ENCODE measurements at places on chromosomes 13 and 19. TPM values are rescaled to one million over a fixed set of nuclear protein-coding genes. Genes with fewer than 3 reads are reported as not detected.
A peak's percentile ranks its signal among the peaks of the same experiment; 100 is the strongest.

DNA sequence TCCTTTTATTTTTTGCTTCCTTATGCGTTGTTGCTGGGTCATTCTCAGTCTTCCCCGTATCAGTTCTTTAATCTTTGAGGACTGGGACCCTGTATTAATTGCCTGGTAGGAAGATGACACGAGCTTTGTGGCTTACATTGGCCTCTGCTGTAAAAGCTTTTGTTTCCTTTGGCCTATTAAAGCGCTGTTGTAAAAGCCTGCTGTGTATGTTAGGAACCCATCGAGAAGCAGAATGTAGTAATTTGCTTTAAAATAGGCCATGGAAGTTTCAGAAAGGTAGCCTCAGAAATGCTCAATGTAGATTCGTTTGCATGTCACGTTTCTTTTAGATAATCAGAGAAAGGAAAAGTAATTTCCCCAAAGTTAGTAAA, 257.5 kb upstream of the STARD13 start:
- no peak for DNase-seq

DNA sequence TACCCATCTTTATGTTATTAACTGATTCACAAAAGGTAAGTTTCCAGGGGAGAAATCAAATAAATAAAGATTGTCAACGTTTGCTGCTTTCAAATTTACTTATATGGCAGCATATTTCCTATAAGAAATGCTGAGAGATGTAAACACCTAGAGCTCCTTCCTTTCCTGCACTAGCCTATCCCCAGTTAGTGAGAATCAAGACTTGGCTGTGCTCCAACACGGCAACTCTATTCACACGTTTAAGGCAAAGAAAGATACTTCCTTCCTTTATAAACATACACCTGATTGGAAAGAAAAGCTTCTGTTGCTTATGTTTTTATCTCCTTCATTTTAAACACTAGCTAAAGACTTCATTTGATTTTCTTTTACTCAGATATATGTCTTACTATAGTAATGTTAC, 107.0 kb downstream of the PCDH9 start:
- no peak for DNase-seq

DNA sequence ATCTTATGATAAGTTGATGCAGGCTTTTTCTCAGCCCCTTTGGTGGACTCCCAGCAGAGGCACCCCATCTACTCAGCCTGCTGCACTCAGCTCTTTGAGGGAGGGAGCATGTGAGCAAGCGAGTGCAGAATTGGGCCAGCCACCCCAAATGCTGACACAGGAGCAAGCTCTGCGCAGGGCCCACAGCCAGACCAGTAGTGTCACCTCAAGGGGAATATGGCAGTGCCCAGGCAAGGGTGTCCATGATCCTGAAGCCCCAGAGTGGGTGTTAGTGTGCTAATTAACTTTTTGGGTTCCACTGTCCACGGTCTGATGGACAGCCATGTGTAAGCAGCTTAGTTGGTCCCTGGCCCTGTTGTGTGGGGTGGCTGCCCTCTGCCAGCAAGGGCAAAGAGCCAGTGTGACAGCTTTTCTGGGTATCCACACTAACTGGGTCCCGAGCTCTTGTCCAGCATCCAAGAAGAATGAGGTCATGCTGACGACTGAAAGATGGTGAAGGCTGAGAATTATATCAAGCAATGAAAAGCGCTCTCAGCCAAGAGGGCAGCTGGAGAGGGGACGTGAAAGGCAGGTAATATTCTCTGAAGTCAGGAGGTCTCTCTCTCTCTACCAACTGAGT, 898.3 kb upstream of the PCDH9 start:
- no peak for DNase-seq

- no peak for DNase-seq
These were observed 17.0 kb upstream of the RUBCNL start for GRCh38 chr13:46403851-46404732.

- DNase-seq = no peak
These were observed 3.1 kb downstream of the JUNB start for GRCh38 chr19:12794196-12794941.

- no peak for DNase-seq
These were observed 19.1 kb downstream of the ELL start for GRCh38 chr19:18502638-18503294.

DNA sequence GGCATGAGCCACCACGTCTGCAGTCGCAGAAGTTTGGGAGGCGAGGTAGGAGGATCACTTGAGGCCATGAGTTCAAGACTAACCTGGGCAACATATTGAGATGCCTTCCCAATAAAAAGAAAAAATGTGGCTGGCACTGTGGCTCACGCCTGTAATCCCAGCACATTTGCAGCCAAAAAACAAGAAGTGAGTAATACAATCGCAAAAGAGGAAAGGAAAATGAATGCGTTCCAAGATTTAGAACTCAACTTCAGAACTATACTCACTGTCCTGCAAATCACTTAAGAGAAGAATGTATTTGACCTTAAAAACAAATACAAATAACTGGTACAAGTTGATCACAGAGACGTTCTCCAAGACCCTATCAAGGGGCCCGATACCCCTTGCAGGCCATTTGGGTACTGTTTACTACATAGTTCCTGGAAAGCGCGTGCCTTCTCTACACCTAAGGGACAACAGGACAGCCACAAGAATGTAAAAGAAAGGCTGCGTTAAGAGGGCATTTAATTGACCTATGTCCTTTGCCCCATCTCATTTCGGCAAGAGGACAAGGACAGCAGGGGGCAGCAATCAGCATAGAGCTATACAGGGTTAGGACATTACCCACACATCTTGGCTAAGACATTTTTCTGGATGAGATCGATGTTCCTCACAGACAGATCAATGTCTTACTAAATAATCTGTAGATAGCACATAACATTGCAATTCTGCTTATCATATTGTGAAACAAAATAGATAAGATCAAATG, 41.3 kb downstream of the FLT3 start:
- no peak for DNase-seq

DNA sequence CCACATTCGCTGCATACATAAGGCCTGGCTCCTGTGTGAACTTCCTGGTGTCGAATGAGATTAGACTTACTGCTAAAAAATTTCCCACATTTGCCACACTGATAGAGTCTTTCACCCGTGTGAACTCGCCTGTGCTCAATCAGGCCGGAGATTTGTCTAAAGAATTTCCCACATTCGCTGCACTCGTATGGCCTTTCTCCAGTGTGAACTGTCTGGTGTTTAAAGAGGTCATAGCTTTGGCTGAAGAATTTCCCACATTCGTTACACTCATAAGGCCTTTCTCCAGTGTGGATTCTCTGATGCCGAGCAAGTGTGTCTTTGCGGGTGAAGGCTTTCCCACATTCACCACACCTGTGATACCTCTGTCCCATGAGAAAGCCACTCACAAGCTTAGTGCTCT, 6.5 kb downstream of the ZNF671 start:
- no peak for DNase-seq

DNA sequence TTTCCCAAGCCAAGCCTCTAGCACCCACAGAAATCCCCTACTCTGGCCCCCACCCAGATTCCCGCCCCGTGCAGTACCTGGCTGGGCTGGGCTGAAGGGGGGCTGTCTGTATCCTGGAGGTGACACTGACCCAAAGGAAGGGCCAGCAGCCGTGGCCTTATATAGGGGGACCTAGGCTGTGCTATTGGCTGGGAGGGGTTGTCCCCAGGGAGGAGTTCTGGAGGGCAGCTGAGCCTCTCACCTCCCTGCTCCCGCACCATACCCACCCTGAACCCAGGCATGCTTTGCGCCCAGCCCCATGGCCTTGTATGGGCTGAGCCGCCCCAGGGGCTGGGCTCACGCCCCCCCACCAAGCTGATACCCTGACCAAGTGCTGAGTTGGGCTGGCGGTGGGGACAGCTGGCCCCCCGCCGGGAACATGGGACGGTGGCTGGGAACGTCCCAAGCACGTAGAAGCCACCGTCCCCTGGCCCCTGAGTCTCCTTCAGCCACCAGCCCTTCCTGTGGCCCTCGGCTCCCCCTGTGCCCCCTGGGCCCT, at the start of gene CKM:
TSS of gene CKM (minus strand) at position 132 of the 538 bp plus-strand sequence. CDS start 3,162 bp downstream, outside the sequence.
- DNase-seq = no peak

DNA sequence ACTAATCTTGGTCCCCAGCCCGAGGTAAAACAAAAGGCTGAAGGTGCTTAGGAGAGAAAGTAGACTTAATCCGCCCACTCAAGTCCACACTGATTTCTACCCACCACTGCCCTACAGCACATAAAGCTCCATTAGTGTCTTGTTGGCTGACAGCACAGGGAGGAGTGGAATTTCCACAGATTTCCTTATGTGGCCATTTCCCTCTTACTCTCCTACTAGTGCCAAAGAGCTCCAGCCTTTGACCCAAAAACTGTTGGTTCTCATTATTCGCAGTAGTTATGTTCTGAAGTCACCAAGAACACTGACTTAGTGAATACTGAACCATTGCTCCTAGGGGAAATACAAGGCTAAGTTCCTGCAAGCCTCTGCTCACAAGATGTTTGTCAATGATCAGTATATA, 61.2 kb downstream of the RAB20 start:
- no peak for DNase-seq

GRCh38 chr19:6509118-6509971, 7.2 kb upstream of the TUBB4A start:
- no peak for DNase-seq

DNA sequence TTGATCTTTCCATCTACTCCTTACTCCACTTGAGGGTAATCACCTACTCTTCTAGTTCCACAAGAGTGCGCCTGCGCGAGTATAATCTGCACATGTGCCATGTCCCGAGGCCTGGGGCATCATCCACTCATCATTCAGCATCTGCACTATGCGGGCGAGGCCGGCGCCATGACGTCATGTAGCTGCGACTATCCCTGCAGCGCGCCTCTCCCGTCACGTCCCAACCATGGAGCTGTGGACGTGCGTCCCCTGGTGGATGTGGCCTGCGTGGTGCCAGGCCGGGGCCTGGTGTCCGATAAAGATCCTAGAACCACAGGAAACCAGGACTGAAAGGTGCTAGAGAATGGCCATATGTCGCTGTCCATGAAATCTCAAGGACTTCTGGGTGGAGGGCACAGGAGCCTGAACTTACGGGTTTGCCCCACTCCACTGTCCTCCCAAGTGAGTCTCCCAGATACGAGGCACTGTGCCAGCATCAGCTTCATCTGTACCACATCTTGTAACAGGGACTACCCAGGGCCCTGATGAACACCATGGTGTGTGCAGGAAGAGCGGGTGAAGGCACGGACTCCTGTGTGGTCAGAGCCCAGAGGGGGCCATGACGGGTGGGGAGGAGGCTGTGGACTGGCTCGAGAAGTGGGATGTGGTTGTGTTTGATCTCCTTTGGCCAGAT, 2.7 kb upstream of the KLK2 start:
- no peak for DNase-seq

DNA sequence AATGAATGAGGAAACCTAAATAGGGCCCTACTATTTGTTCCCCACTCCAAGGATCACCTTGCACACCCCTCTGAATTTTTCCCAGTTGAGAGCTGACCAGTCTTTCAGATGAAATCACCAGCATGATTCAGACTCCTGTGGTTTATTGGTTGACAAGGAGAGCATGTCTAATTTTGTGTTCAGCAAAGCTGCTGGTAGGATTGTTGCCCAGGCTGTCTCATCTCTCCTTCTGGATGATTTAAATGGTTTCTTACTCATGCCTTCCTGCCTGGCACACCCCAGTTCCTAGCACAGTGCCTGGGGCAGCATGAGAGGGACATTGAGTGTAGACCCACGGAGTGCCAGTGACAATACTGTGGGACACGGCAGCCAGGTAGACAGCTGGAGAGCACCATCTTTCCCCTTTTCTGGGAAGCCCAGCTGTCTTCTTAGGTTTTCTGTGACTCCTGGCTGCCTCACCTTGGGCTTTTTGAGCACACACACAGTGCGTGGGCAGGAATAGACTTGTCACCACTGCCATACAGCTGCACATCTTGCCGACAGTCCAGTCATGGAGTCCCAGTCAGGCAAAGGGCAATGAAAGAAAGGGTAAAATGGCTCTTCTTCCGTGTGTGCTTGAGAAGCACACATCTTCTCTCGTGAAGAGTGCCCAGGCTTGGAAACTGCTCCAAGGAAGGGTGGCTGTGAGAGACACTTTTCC, 12.3 kb downstream of the FGF9 start:
- DNase-seq = no peak

DNA sequence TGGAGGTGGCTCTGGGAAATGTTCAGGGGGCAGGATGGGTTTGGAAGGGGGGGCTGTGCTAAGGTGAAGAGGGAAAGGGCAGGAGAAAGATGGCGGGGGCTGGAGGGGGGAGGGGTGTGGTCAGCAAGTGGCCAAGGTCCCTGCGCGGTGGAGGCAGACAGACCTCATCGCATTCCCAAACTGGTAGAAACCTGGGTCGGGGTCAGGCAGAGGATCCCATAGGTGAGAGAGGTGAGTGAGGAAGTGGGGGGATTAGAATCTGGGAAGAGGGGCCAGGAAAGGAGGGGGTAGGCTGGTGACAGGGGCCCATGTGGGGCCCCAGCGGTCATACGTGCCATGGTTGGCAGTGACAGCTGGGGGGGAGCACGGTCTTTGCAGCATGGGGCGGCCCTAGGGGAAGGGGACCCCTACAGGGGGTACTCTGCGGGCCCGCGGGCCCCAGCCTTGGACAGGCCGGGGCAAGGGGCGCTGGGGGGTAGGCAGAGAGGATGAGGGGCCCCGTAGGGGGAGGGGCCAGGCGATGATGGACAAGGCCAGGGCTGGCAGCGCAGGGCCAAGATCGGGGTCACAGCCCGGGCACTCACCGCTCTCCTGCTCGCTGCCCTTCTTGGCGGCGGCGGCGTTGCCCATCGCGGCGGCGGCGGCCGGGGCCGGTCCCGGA, 514 bp downstream of the PRKACA start:
- DNase-seq = no peak

- DNase-seq = no peak
These were observed 29.5 kb upstream of the POU2F2 start for GRCh38 chr19:42161616-42162263.

DNA sequence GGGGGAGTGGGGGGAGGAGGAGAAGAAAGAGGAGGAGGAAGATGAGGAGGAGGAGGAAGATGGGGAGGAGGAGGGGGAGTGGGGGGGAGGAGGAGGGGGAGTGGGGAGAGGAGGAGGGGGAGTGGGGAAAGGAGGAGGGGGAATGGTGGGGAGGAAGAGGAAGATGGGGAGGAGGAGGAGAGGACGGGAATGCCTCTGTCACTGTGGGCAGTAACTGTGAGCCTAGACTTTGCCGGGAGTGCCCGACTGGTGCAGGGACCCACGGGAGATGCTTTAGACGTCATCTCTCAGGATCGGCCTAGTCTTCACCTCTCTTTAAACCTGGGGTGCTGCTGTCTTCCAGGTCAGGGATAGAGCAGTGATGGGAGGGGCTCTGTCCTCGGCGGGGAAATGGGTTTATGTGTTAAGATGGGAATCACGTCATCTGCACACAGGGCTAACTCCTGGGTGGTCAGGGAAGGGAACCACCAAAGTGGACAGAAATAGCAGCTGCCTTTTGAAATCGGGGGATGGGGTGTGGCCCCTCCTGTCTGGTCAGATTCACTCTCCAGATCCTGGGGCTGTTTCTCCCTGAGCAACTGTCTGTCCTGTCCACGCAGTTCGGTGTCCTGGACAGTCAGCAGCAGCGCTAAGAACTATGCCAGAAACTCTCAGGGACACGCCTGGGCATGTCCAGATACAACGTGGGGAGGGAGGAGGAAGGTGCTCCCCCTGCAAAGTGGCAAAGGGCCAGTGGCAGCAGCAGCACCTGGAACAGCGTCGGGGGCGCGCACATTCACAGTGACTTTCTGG, 26.9 kb downstream of the GAS6 start:
- peak; percentile 48 for DNase-seq

- DNase-seq = no peak
These were observed 125.3 kb upstream of the GPC6 start for GRCh38 chr13:93101226-93101734.

The LINGO3 gene
- not detected for total RNA-seq

The IL11 gene
- total RNA-seq = not detected

The QPCTL gene
- 18.7 TPM for total RNA-seq

The PCID2 gene
- total RNA-seq = 53.4 TPM

The WDR87 gene
- total RNA-seq = not detected
